ENCODE measurements at places on chromosomes 6 and 20.

GRCh38 chr6:166197361-166197760 is 29.7 kb upstream of the TBXT start:
- no peak for DNase-seq

GRCh38 chr6:138590796-138591709 is 91.8 kb upstream of the NHSL1 start:
- DNase-seq: peak; percentile 73

DNA sequence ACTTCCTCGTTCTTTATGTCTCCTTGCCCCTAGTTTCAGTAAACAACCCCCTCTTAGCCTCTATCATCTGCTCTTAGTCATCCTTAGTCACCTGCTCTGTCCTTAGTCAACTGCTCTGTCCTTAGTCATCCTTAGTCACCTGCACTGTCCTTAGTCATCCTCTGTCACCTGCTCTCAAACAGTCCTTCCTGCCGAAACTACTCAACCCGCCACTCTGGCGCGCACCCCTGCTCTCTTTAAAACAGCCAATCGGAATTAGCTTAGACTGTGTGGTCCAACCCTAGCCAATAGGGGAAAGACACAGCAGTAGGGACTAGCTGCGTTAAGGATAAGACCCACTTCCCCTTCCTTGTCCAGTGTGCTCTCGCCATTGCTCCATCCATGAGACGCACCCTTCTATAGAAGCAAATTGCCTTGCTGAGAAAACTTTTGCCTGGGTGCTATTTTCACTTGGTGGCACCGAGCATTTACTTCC is 73.9 kb downstream of the BACH2 start:
- no peak for DNase-seq

GRCh38 chr6:20861481-20861880 is 327.2 kb downstream of the CDKAL1 start:
- DNase-seq: no peak

DNA sequence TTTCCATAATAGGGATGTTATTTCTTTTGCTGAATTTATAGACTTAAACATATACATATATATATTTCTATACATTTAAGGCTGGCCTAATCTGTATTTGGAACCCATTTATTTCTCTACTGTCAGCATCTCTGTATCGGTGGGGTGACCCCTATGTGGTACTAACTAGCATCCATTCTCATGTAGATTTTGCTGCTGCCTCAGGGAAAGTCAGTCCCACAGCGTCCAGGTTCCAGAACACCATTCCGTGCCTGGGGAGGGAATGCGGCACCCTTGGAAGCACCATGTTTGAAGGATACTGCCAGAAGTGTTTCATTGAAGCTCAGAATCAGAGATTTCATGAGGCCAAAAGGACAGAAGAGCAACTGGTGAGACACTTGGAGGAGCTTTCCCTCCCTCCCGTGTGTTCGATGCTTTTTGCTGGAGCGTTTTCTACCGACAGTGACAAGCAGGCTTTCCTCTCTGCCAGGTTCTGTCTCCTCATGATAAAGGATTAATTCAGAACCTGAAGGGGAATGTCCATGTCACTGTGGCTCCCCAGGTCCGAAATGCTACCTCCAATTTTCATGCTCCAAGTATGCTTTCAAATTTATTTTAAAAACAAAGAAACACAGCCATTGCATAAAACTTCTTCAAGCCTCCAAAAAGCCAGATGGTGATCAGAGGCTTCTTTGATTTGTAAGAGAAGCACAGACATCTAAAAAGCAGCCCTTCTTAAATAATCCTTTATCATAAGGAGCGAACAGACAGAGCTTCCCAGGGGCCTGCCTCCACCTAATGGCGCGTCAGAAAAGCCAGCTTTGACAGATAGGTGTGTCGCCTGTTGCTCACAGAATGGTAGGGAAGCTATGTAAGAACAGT is 13.1 kb downstream of the TNFAIP3 start:
- no peak for DNase-seq

DNA sequence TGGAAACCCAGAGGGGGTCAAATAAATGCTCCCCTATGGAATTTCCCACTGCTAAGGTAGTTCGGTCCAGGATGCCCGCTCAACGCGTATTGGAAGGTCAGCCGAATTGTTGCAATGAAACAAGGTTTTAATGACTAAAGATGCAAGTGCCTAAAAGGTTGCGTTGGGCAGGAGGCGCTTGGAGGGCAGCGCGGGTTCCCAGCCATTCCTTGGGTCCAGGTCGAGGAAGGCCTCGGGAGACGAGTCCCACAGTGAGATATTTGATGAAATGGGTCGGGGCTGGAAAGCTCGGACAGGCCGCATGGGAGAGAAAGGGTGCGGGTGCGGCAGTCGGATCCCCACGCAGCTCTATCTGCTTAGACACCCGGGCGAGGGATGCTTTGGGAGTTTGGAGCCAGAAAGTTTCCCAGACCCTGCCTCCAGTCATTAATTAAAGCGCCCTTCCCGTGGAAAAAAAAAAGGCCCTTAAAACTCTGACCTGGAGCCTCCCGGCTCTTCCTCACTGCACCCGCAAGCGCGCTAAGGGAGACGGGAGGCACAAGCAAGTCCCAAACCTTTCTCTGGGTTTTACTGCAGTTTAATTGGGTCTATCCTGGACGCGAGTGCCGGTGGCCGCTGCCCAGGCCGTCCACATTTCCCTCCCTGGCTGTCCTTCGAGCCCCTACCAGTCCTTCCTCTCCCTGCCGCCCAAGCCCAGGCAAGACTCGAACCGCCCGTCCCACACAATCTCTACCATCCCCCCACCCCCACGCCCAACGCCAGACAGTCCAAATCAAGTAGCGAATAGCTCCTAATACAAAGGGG is 24.2 kb downstream of the TFAP2A start:
- no peak for DNase-seq

GRCh38 chr6:79801362-79801761 is 146.0 kb downstream of the ELOVL4 start:
- DNase-seq: no peak

DNA sequence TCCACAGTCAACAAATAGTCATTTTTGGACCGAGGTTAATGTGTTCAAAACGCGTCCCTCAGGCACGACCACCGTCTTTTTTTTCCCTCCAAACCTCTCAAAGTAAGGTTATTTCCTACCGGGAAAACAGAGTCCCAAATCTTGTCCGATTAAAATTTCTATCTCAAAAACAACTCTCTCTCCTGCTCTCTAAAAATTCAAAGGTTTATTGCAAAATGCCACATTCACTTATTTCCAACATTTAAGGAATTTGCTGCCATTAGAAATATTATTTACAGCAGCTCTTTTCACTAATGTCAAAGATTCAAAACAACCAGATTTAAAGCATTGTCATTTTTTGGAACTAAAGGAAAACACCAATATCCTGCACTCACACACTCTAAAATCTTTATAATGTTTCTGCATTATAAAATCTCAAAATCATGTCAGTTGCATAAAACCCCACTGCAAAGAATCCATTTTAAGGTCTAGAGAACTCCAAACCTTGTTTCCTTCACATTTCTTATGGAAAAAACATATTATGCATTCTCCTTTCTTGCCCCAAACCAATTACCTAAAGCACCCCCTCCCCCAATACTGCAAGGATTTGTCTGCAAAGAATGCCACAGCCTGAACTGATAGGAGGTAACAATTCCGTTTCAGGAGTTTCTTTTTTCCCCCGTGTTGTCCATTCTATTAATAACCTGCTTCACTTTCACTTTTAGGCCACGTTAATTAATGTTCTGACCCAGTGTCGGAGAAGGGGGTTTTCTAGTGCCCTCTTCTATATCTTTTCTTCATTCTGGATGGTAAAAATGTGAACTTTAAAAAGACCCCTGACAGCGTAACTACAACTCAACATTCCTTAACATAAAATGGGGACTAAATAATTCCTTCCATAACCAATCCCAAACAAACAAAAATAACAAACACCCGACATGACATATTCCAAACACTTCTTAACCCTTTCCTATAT is 1.4 kb downstream of the NRN1 start:
- no peak for DNase-seq

DNA sequence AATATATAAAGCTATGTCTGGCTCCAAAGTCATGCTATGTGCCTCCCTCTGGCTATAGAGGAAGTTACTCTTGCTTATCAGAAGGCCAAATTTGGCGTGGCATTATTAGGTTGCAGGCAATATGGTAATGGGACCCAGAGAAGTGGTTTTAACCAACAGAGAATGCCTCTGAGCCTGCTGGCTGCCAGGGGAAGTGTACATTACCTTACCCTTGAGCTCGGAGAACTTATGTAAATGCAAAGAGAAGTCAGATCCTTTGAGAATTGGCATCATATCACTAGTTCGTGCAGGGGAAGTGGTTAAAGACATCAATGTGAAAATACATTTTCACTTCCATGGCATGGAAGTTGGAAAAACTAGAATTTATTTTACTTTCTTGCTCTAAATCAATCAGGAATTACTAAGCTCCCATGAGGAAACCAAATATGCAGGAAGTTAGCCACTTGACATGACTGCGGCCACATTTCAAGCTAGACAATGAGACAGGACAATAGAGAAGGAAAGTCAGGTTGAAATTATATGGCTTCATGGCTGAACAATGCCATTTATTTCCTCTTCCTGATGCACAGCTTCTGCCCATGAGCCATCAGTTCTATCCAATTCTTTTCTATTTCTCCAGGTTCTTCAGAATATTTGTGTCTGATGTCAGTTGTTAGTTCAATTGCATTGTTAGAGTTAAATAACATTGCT is 134.0 kb upstream of the PHACTR1 start:
- no peak for DNase-seq

DNA sequence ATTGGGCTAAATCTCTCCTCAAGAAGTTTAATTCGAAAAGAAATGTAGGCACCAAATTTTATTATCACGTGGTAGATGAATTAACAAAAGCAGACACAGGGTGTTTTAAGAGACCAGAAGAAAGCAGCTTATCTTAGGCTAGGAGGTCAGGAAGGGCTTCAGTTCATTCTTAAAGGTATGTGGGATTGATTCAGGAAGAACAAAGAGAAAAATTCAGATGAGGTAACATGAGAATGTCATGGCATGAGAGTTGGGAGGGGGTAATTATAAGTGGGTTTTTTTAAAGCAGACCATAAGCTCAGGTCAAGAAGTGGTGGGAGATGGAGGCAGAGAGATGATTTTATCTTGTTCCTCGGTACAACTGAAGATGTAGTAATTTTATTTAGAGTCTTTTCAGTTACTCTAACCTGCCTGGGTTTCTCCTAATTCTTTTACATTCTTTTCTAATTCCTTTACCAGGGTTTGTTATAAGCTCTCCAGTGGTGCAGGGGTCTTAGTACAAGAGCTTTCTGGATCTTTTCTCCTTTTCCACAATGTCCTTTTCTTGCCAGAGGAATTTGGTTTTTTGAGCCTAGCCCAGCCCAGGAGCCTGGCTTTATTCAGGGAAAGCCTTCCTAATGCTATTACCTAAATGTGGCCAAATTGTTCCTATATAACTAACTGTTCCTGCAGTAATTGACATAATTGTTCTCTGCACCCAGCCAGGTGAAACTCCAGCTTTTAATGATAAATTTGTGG is 474.1 kb upstream of the BTBD3 start:
- no peak for DNase-seq

GRCh38 chr6:148324297-148324985 is 18.2 kb upstream of the SASH1 start:
- peak; percentile 73 for DNase-seq

- DNase-seq: no peak
These were observed 20.5 kb upstream of the PI3 start for GRCh38 chr20:45154183-45154582.

- no peak for DNase-seq
These were observed 9.1 kb upstream of the MANBAL start for GRCh38 chr20:37280403-37280802.

DNA sequence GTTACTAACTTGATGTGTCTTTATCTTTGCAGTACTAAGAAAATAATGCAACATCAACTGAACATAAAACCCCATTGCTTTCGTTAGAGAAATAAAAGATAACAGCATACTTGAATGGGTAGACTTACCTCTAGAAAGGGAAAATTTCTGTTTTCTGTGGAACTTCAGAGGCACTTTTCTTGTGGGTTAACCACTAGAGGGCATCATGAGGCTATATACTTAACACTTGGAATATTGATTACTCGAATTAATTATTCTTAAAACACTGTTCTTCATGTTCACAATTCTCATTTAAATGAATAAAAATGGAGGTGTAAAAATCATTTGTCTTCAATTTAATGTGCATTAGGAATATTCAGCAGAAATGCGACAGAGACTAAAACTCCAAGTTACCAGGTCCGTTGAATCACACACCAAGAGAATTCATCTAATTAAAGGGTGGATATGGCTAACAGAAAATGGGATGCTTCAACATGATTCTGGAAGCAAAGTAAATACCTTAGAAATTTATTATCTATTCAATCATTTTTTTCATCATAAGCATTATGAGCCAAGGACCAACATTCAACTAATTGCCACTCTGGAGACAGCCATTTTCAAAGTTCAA is 330.8 kb upstream of the PREP start:
- peak; percentile 67 for DNase-seq

- no peak for DNase-seq
These were observed 21.4 kb downstream of the CRYBG1 start for GRCh38 chr6:106381881-106382280.

GRCh38 chr20:53658973-53659372 is 65.3 kb upstream of the ZNF217 start:
- DNase-seq: no peak

DNA sequence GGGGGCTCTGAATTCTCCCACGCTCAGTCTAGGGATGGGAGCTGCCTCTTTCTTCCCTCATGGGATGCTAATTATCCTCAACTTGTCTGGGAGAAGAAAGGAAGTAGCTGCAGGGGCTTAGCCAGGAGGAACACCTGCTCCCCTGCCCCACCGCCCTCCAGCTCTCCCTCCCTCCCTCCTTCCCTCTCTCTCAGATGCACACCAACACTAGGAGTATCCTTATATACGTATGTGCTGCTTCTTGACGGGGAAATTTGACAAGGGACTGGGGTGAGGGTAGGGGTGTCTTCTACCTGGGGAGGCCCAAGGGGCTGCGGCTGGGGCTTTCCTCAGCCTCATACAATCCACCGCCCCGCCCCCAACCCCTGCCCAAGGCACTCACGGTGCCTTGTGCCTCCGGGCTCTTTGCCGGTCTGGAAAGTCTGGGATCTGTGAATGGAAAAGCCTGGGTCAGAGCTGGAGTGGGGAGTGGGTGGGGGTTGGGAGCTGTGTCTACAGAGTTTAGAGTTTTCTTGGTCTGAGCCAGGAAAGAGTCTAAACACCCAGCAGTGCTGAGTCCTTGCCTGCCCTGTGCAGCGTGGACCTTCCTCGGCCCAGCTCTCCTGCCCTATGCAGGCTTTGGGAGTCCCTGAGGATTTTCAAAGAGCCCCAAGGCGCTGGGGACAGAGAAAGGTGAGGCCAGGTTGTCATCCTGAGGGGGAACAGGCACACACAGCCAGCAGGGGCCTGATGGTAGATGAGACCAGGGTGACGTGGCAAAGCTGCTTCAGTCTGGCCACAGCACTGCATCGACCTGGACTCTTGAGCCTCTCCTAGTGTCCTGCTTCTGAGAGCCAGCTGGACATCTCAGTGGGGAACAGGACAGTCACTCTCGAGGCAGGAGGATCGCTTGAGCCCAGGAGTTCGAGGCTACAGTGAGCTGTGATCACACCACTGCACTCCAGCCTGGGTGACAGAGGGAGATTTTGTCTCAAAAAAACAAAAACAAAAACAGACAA is 29.3 kb upstream of the EMILIN3 start:
- DNase-seq: no peak
